ENCODE measurements at places on chromosomes 11 and 22.

GRCh38 chr11:38266691-38267090, 1668.7 kb upstream of the RAG2 start:
- no peak for DNase-seq

GRCh38 chr11:45166604-45166897, 20.1 kb downstream of the PRDM11 start:
- no peak for DNase-seq

DNA sequence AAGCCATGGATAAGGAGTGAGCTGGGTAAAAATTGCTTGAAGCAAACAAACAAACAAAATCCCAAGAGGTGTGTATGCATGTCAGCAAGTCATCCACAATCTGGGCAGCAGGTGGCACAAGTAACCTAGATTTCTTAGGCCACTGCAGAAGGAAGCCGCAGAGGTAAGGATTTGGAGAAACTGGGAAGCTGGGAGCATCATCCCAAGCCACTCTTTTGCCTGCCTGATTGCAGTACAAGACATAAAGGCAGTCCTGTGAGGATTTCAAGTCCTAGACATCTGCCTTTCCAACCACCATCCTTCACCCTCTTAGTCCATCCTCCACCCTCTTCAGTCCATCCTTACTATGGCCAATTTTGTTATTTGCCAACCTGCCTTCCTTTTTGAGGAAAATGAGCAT, 67.2 kb upstream of the BMAL1 start:
- peak; percentile 88 for DNase-seq

DNA sequence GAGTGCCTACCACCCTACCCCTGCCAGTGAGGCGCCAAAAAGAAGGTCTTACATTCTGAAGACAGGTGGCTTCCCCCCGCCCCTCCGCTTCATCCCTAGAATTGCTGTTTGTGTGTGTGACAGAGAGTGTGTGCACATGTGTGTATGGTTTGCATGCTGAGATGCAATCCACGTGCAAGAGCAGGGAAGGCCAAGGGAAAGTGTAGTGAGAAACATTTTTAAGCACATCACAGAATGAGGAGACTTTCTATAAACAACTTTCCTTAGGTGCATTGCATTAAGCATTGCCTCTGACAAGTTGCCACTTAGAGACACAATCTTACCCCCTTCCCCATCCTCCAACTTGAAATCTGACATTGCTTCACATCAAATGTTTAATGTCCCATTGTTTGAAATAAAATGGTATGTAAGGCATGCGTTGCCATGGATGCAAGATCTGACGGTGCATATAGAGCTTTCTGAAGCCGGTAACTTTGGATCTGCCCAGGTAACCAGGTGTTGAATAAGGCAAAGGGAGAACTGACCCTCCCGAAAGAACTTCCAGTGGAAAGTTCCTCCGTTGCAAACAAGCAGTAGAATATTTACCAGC, 21.4 kb downstream of the FJX1 start:
- no peak for DNase-seq

- no peak for DNase-seq
These were observed 113.0 kb downstream of the CTTN start for GRCh38 chr11:70511345-70511744.

DNA sequence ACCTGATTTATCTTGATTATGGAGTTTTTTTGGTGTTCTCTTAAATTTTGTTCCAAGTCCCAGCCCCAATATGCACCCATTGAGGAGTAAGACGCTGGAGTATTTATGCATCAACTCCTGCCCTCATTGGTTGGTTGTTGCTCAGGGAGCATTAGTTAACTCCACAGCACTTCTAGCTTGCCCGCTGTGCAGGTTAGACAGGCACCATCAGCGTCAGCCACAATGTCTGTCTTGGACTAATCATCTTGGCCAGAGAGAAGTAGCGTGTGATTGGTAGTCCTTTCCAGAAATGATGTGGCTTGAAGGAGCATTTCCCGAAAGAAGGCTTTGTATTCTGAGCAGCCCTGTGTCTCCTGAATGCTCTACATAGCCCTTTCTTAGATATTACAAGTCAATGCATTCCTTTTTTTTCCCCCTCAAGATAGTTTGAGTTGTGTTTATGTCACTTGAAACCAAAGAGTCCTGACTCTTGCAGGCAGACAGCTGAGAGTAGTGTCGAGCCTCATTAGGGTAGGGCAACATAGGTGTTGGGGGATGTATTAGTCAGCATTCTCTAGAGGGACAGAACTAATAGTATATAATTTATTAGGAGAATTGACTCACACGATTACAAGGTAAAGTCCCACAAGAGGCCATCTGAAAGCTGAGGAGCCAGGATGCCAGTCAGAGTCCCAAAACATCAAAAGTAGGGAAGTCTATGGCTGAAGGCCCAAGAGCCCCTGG, 94.6 kb upstream of the RCN1 start:
- no peak for DNase-seq

Measured in H4 (cell line).